Panc1 (cell line): ENCODE measurements at places on chromosomes 11 and 22. TPM values are rescaled to one million over a fixed set of nuclear protein-coding genes. Genes with fewer than 3 reads are reported as not detected.

Gene SLC16A8
- not detected for total RNA-seq

Gene ALDH3B1
- 18.3 TPM for total RNA-seq

Gene TSKU
- 31.4 TPM for total RNA-seq

- DNase-seq, result no peak
Measured at GRCh38 chr11:78748918-78749690, 174.4 kb upstream of the NARS2 start.

GRCh38 chr22:40000171-40000570 lies 5.4 kb downstream of the FAM83F start:
- DNase-seq, result no peak

GRCh38 chr11:75279273-75279672 lies 38.7 kb downstream of the TPBGL start:
- DNase-seq, result no peak

GRCh38 chr11:10618490-10618889 lies 50.0 kb upstream of the LYVE1 start:
- DNase-seq, result no peak

DNA sequence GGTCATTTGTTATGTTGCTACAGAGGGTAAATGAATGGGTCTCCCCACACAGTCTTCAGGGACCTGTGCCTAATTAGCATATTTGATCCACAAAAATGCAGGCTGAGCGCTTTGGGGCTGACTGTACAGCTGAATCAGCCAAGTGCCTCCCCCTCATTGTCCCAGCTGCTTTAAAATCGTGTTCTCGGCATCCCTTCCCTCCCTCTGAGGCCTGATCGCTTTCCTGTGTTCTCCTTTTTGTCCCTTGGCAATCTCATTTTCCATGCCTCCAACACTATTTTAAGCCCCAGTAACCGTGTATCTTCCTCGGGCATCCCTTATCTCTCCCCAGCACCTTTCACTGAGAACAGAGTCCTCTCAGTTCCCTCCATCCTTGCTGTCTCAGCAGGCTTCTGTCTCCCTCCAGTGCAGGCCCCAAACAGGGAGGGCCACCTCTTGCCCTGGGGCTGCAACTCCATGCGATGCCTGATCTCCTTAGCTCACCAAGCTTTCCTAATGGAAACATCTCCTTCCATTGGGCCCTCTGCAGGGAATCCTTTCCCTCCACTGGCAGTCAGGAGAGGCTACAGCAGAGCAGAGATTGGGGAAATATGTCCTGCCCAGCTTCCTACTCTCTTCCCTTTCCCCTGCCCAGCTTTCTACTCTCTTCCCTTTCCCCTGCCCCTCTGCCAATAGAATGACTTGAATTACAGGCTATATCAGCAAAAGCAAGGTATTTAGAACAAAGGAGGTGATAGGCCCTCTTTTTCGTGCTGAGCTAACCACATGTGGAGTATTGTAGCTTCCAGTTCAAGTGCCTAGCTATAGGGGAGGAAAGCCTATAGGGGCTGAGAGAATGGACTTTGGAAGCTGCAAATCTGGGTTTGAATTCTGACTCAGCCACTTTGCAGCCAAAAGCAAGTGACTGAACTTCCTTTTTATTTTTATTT lies 13.8 kb downstream of the UQCR10 start:
- DNase-seq, result no peak

DNA sequence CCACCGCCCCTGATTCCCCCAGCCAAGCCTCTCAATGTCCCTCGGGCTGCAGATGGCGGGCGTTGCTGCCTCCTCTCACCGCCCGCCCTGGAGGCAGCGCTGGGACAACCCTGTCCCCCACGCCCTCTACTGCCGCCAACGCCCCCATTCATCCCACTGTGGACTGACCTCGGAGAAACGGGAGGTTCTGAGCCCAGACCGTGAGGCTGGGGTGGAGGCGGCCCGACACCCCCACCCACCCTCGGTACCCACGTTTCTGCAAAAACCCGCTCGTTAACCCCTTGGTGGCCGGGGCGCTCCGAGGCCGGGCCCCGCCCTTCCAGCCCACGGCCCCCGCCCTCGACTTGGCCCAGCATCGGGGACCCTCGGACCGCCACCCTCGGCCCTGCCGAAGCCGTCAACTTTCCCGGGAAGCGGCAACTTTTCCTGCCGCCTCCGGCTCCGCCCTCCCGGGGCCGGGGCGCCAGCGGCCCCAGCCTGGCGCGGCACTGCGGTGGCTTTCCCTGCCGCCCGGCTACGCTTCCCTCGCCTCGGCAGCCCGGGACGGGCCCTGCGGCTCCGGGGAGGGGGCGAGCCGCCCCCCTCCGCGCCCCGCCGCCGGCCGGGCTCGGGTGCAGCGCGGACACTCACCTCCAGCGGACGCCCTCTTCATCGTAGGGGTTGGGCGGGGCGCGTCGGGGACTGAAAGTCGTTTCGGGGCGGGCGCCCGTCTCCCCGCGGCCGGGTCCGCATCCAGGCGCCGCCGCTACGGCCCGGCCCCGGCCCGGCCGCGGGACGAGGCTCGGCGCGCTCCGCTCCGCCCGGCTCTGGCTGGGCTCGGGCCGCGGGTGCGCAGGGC lies 458 bp downstream of the RTN4R start:
- DNase-seq, result no peak

- DNase-seq, result no peak
Measured at GRCh38 chr11:85831050-85831449, 20.1 kb upstream of the SYTL2 start.

- DNase-seq, result no peak
Measured at GRCh38 chr11:73551677-73552076, 46.2 kb downstream of the FAM168A start.

GRCh38 chr11:96254087-96254486 lies 88.9 kb downstream of the MAML2 start:
- no peak for DNase-seq

DNA sequence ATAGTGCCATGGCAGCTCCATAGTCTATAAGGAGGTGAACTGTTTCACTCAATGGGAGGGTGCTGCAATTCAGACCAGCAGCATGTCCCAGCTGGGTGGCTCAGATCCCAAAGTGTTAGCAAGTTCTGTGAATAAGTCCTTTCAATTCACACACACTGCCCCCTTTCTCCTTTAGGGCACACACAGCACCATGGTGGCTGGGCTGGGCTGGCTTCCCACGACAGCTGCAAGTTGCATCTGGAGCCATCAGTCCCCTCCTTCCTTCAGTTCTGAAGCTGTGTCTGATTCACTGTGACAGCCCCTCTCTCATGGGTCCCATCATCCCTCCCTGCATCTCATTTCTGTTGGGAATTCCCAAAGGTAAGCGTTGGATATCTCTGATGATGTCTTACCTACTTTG lies 324.1 kb upstream of the NCAM1 start:
- DNase-seq, result no peak

- no peak for DNase-seq
Measured at GRCh38 chr11:91707652-91708482, 516.8 kb upstream of the FAT3 start.

DNA sequence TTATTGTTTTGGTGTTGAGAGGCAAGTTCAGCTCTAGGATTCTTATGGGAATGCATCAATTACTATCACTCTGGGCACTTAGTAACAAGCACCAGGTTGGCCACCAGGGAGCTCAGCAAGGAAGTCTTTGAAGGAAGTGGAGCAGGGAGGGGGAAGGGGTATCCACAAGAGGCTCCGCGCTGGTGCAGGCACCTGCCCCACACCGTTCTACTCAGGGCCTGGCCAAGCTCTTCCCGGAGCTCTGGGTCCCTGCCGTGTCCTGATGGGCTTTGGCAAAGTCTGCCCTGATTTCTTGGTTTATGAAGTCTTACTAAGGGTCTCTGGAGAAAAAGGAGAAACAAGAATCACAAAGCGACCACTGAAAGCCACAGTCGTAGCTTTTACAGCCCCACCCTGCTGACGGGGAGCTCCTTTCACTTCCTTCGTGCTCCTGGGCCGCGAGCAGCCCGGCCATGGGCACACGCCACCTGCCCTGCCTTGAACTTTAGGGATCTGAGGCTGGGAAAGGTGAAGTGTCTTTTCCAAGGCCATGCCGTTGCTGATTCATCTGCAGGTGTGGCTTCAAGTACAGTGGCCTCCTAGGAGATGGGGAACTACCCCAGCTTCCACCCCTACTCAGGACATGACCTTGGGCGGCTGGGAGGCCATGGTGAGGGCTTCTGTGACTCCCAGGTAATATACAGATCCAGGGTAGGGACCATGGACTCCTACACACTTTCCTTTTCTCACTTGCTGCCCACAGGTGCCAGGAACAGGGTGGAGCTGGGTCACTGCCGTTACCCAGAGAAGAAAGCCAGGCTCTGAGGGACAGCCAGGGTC lies 15.9 kb upstream of the LRRC32 start:
- DNase-seq, result no peak
